WERI-Rb-1 (cell line): ENCODE measurements at places on chromosomes 12 and 14.
A peak's percentile ranks its signal among the peaks of the same experiment; 100 is the strongest.

- DNase-seq = no peak
These were observed 7.8 kb upstream of the TUBA1B start for GRCh38 chr12:49138999-49139398.

DNA sequence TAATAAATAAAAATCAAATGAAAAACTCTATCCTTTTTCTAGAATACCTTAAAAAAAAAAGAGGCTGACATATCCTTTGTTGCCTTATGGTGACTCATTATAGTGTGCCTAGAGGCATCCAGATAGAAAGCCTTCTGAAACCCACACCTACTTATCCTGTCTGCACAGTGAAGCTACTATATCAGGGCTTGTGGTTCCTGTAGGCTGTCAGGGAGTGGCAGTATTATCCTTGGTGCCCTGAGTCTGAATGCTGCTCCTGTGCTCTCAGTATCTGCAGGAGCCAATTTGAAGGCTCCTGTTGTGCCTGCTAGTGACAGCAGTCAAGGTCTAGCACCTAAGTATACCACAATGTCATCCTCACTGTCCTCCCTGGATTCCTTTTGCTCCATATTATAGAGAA, 168.4 kb upstream of the AVPR1A start:
- DNase-seq = no peak

DNA sequence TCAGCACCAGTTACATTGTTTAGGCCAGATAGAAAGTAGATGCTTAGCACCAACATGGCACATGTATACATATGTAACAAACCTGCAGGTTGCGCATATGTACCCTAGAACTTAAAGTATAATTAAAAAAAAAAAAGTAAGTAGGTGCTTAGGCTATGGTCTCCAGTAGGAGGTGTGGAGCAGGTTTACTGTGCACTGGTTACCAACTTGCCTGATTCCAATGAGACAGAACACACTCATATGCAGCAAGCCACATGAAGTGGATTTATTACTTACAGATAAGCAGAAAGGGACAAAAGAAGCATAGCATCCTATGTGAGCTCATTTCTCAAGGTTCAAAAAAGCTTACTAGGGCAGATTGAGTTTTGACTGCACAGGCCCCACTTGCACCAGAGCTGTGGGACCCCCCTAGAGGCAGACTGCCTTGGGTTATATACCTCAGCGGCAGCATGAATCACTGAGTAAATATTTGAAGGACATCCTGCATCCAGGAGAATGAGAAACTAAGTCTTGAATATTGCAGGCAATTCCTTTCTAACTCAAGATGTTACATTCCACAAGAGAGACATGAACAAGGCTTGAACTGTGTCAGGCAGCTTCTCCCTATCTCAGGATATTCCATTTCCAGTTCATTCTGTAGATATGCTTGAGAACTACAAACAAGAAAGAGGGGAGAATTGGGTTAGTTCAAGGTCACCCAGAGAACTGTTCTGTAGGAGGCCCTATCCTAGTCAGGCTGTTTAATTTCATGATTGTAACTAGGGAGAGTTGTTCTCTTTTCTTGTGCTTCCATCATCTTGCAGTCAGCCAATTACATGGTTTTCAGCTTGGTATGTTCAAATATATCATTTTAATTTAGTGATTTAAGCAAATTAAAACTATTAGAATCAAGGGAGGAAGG, 30.1 kb downstream of the LRFN5 start:
- DNase-seq = no peak

- no peak for DNase-seq
These were observed 4.5 kb downstream of the KRT8 start for GRCh38 chr12:52900166-52900895.

DNA sequence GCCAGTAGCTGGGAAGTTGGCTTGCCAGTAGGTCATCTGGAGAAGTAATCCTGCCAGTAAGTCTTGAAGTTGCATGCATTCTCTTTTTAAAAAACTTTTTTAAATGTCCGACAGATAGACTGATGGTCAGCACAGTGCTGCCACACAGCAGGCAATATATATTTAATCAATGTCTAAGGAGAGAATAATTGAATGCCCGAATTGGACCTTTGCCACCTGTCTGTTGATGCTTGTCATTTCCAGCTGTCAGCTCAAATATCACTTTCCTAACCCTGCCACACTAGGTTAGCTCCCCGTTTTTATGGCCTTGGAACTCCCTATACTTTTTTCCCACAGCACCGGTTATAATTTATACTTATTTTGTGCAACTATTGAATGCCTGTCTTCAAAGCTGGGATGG, 2.1 kb upstream of the SLC15A4 start:
- no peak for DNase-seq

DNA sequence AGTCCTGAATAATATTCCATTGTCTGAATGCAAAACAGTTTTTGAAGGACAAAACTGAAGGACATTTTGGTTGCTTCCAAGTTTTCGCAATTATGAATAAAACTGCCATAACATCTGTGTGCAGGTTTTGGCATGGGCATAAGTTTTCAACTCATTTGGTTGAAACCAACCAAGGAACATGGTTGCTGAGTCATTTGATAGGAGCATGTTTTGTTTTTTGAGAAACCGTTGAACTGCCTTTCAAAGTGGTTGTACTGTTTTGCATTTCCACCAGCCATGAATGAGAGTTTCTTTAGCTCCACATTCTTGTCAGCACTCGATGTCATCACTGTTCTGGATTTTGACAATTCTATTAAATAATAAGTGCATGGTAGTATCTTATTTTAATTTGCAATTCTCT, 23.0 kb upstream of the GSG1 start:
- DNase-seq = no peak

GRCh38 chr14:82635915-82636314, 1102.3 kb upstream of the SEL1L start:
- no peak for DNase-seq

DNA sequence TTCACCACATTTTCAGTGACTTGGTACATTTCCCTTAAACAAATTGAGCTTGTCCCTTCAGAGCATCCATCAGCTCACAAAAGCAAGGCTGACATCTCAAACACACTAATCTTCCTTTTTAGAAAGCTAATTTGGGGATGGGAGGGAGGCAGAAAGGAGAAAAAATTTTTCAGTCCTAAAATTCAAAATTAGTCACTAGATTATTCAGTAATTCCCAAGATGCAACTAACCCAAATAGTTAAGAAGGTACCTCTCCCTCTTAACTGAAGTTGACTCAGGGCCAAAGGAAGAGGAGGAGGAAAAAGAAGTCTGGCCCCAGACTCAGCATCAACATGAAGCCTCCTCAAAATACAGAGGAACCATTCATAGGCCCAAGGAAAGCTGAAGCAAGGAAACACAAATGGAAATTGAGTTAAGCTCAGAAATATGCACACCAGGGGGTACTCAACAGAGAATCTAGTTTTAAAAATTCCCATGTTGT, 21.7 kb downstream of the CBX5 start:
- no peak for DNase-seq

GRCh38 chr12:93055221-93055620, 126.1 kb upstream of the EEA1 start:
- DNase-seq = no peak

DNA sequence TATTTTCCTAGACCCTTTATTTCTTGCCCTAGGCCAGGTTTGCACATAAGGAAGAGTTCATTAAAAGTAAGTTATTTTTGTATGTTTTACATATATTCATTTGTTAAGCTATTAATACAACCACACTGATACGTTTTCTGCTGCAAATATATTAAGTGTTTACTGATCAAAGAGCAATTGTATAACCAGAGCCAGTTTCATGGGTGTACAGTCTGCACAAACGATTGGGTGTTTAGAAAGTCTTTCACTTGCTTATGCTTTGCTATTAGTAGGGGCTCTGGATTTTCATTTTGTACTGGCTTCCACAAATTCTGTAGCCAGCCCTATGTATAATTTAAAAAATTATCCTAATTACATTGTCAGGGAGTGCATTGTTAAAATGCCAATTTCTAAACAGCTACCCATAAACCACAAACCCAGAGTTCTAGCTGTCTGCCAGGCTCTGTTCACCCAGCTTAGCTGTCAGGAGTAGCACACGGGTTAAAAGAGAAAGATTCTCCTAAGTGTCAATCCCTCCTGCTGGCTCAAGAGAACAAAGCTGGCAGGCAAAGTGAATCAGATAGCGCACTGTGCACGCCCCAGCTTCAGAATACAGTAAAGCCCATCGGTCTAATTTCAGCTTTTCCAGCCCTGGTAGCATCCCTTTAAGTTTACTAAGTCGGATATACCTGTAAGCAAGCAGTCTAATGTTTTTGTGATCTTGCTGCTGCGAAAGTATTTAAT, 151.0 kb upstream of the LMO3 start:
- DNase-seq = peak; percentile 50

GRCh38 chr14:51056421-51056820, 38.5 kb downstream of the TRIM9 start:
- no peak for DNase-seq

- no peak for DNase-seq
These were observed 172.2 kb downstream of the SLC16A7 start for GRCh38 chr12:59768031-59768430.

DNA sequence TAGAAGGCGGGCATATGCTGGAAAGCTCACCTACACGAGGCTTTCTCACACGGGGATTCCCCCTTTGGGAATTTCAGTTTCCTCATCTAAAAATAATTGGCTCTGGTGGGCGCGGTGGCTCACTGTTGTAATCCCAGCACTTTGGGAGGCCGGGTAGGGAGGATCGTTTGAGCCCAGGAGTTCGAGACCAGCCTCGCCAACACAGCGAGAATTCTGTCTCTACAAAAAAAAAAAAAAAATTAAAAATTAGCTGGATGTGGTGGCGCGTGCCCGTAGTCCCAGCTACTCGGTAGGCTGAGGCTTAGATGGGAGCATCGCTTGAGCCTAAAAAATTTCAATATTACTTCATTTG, 400 bp upstream of the NDUFA12 start:
- no peak for DNase-seq

GRCh38 chr12:124496584-124496983, 70.8 kb downstream of the NCOR2 start:
- peak; percentile 59 for DNase-seq

GRCh38 chr14:98501836-98502235, 770.2 kb downstream of the BCL11B start:
- no peak for DNase-seq

DNA sequence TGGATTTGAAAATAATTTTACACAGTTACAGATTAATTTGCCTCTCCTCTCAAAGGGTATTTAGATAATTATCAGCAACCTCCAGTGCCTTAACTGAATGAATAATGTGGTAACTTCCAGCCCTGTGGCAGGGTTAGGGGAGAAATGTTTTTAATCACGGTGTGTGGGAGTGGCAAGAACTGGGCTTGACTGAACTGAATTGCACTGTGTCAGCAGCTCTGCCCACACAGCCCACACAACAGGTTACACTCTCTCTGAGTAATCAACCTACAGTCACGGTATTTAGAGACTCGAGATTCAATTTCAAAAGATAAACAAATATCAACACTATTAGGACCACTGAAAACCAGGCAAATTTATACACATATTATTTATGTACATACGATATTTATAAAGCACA, 198.5 kb downstream of the KCNC2 start:
- DNase-seq = no peak

GRCh38 chr12:106493531-106493930, 89.3 kb upstream of the RFX4 start:
- DNase-seq = no peak

- DNase-seq = no peak
These were observed 168.6 kb downstream of the KITLG start for GRCh38 chr12:88411689-88412088.

DNA sequence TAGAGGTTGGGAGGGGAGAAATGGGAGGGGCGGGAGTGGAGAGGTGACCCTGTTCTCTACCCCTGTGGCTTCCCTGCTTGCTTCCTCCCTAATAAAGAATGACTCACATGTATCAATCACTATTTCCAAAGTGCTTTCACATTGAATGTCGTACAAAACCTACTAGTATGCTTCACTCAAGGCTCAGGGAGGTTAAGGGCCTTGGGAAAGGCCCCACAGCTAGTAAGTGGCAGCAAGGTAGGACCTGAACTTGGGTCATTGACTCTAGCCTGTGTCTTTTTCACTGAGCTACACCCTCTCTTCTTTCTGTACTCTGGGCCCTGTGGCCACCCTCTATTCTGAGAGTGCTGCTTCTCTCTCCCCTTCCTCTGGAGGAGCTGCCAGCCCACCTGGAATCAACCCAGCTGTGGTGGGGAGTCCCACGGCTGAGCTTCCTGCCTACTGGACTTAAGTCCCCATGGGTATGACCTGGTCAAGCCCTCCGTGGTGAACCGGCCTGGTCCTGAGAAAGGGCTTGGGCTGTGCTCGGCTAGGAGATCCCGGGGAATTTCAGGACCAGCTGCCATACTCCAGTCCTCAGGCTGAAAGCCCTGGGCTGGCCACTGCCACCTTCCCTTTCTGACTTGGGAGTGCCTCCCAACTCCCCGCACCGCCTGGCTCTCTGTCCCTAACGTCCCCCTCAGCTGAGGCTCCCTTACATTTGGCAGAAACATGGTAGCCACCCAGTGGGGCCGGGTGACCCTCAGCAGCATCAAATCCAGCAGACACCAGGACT, 13.0 kb downstream of the SLC48A1 start:
- no peak for DNase-seq

GRCh38 chr14:38016497-38016896, 191.2 kb upstream of the SSTR1 start:
- peak; percentile 31 for DNase-seq

GRCh38 chr14:78758333-78758732, 588.2 kb downstream of the NRXN3 start:
- DNase-seq = peak; percentile 69

GRCh38 chr12:122013136-122013535, 8.5 kb upstream of the BCL7A start:
- DNase-seq = no peak

- no peak for DNase-seq
These were observed 140.9 kb downstream of the TGFB3 start for GRCh38 chr14:75840911-75841310.

DNA sequence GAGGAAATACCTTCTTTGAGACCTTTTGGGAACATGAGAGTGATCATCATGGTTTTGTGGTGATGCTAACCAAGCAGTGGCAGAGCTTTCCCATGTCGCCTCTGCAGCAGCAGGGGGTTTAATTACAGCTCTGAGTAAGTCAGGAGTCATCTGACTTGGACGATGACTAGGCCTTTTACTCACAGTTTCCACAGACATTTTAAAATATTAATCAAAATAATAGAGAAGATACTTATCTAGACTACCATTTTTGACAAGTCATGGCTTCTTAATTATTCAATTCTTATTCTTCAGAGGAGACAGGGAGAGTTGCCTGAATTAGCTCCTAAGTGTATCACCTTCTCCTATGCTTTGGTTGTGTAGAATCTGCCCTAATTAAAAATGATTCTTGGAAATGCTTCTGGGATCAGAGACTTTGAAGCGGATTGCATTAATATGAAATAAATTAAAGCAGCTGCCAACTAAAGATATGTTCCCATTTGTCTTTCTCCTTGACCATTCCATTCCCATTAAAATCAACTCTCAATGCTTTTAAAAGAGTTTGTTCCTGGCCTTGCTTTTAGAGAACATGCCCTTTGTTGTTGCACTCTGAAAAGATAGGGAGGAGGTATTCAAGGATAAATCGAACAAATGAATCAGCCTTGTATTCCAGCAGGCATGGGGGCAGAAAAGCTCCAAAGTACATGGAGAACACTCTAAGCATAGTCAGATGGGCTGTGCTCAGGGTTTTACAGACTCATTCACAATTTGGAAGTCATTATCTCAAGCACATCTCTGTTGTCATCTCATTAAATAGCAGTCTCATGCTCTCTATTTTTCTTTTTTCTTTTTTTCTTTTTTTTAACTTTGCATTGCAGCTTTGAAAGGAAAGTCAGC, 7.7 kb upstream of the IFNG-AS1 start:
- no peak for DNase-seq
